ENCODE measurements at places on chromosomes 7 and 10.

- no peak for DNase-seq
Measured at GRCh38 chr7:116851671-116852070, 10.7 kb upstream of the CAPZA2 start.

DNA sequence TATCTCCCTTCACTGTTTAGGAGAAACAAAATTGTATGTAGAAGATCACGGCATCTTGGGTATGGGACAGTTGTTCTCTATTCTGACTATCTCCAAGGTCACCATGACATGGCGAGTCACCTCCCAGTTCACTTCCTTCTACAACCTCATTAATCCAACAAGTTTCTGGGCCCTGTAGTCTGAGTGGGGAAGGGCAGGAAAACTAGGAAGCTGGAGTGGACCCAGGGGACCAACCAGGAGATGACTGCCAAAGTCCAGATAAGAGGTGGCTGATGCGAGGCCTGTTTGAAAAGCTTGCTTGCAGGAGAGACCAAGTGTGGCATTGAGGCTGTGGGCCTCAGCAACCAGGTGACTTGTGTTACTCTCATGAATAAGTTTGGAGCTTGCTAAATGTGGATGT, 584.9 kb downstream of the TNS3 start:
- DNase-seq, result no peak

GRCh38 chr10:3239066-3239919, 66.7 kb upstream of the PITRM1 start:
- DNase-seq, result no peak

GRCh38 chr7:999149-999879, 16.3 kb downstream of the CYP2W1 start:
- no peak for DNase-seq

DNA sequence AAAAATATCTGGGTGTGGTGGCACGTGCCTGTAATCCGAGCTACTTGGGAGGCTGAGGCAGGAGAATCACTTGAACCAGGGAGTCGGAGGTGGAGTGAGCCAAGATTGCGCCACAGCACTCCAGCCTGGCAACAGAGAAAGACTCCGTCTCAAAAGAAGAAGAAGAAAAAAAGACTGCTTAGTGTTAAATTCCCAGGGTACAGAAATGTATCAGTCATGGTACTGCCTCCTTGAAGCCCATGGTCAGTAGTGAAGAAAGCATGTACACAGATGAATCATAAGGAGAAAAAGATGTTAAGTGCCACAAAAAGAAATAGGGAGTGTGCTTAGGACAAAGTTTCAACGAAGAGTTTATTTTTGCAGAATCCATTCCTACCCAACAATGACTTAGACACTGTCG, 62.5 kb upstream of the KMT2E start:
- DNase-seq, result no peak

GRCh38 chr7:151141311-151141854, 26.1 kb downstream of the GBX1 start:
- no peak for DNase-seq

GRCh38 chr7:122543891-122544290, 155.0 kb downstream of the RNF133 start:
- DNase-seq, result no peak

DNA sequence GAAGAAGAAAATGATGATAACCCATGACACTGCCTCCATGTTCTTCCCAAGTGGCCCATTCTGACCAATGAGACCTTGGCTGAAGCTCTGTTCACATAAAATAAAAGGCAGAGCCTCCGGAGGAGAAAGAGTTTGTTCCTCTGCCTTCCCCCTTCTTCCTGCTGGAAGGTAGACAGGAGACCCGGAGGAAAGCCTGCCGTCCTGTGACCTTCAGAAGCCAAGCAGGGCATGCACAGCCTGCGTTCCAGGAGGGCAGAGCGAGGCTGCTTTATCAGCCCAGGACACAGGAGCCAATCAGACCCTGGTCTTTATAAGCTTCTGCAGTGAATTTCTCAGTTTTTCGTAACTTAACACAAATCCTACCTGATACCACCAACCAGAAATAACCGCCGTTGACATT, 8.6 kb upstream of the GRID1 start:
- DNase-seq, result no peak

DNA sequence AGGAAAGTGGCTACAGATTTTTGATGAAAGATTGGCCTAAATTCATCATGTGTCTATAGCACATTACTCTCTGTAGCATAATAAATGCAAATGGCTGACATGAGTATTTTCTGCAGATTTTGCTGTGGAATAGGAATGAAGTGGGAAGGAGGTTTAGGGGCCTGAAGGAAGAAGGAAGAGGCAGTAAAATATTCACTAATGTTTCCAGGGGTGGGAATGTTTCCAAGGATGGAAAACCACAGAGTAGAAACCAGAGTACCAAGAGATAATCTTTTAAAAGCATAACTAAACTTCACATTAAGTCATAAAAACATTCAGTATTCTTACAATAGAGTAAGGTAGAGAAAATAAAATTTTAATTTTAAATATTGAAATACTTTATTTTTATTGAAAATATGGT, 267.8 kb downstream of the BICC1 start:
- DNase-seq, result no peak

DNA sequence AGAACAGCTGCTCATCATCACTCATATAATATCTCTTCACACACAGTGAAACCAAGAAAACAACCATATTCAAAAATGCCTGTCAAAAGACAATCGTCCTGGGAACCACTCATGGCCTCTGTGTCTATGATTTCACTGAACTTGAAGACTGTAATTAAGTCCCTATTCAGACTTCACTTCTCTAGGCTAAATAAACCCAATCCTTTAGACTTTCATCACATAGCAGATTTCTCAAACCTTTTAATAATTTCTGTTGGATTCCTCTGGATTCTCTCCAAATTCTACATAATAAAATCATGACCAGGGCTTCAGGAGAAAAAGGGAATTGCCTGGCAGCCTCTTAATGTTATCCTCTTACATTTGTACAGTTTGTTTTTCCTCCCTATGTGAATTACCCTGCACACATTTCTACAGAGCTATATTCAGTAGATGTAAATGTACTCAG, 201.1 kb downstream of the LRRN3 start:
- no peak for DNase-seq

DNA sequence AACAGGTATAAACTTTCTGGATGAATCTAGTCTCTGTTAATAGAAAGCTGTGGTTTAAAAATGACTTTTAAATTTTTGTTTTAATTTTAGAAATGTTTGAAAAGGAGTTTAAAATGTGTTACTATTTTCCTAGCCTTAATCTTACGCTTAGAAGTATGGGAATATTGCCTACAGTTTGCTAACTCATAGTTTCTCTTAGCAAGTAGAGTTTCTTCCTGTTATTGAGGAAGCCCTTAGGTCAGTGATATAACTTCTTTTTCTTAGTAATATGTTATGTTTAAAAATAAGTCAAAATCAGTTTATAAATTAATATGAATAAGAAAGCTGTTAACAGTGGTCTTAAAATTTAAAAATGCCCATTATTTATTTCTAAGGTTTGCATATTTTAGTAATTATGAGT, 3.1 kb downstream of the STARD3NL start:
- DNase-seq, result no peak

DNA sequence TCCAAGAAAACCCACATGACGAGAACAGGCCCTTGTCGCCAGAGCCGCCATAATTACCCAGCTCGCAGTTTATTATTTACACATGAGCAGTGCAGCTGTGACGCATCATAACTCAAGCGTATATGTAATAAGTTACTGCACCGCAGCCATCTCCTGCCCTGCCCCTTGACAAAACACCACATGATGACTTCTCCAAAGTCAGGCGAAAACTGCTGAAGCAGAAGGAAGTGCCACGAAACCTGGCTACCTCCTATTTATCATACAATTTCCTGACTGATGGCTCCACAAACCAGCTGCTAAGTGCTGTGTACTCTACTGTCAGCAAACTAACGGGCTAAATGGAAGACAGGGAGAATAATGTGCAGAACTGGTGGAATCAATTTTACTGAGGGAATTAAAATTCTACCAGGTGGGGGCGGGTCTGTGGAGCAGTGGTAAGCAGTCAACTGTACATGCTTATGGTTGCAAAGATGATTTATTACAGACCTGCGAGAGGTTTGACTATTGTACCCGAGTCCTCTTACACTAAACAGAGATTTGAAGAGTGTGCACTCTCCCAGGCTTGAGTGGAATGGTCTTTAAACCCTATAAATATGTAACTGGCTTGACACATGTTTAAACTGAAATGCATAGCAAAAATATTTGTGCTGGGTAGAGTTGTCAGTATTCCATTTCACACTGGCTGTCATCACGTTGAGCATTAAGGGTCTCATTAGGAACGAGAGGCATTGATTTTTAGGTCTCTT, 156.0 kb downstream of the GLI3 start:
- DNase-seq, result no peak

DNA sequence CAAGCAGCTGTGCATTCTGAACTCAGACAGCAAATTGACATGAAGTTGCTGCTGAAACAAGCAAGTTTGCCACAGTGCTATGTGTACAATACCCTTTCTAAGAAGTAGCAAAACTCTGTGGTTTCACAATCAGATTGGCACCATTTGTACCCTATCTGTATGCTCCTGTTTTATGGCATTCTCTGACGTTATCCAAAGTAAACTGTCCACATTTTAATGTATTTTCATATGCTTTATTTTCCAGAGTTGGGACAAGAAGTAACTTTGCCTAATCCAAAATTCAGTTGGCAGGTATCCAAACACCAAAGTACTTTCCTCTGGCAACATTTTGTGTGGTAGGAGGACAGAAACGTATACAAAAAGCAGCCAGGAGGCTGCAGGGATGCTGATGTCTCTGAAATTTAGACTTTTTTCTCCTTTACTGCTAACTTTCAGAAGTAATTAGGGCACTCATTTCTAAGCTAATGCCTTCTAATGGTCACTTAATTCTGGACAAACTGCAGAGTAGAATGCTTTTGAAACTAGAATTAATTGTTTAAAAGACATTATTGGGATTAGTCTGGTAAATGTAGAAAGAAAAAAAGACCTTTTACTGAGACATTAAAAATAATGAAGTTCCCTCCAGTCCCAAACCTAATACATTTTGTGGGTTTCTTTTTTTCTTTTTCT, 414.7 kb upstream of the NRP1 start:
- DNase-seq, result no peak

DNA sequence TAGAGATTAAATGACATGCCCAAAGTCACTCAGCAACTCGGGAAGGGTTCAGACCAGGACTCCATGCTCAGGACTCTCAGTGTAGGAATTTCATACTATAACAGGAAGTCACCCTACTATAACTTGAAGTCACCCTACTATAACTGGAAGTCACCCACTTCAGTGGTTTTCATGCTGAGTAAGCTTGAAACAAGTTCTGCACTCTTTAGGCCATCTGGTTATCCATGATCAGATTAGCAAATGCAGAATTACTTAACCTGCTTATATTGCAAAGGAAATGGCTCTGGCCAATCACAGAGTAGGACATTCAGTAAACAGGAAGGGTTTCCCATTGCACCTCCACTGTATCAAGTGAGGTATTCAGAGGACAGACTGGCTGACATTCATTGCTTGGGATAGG, 1240.4 kb downstream of the GATA3 start:
- DNase-seq, result no peak

DNA sequence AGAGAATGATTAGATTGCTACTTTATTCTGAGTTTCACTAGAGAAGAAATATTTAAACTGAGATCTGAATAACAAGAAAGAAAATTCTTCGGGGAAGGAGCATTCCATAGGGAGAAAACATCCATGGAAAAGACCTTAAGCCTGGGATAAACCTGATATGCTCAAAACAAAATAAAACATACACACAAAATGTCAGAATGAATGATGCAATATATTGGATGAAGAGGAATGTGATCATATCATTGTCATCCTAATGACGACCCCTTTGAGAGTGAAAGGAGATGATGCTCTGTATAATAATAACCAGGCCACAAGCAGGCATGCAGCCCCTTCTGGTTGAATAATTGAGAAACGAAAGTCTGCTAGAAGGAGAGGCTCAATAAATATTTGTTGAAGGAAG, 882.4 kb downstream of the NRG3 start:
- DNase-seq, result no peak
